ENCODE measurements at places on chromosomes 13 and 19. TPM values are rescaled to one million over a fixed set of nuclear protein-coding genes. Genes with fewer than 3 reads are reported as not detected.

Gene RYR1
- total RNA-seq = 117 TPM

Gene CBARP
- 74.7 TPM for total RNA-seq

Gene ZNF677
- total RNA-seq = 63.0 TPM

Gene ZNF541
- not detected for total RNA-seq

Gene KLF1
- not detected for total RNA-seq

Gene PIH1D1
- total RNA-seq = 104 TPM

Gene CBY2
- not detected for total RNA-seq

Gene C1QTNF9B
- total RNA-seq = not detected

Gene ZNF208
- not detected for total RNA-seq

Gene ZNF99
- not detected for total RNA-seq

Gene ZNF560
- not detected for total RNA-seq

Gene B3GNT8
- total RNA-seq = 15.9 TPM

Gene CXCL17
- total RNA-seq = not detected

Gene NLRP12
- total RNA-seq = 0.12 TPM

Gene PRRG2
- total RNA-seq = 0.29 TPM

Gene SIGLEC10
- not detected for total RNA-seq

Gene GNG7
- 8.0 TPM for total RNA-seq

All from glutamatergic neuron (in vitro differentiated cells).